Activated CD8-positive, alpha-beta T cell treated with anti-CD3 and anti-CD28 coated beads, Interleukin-2, amount 10 ng/mL, durations not matched to agents 7 days and 5 days (primary cell): ENCODE measurements at places on chromosomes 7 and 10.

DNA sequence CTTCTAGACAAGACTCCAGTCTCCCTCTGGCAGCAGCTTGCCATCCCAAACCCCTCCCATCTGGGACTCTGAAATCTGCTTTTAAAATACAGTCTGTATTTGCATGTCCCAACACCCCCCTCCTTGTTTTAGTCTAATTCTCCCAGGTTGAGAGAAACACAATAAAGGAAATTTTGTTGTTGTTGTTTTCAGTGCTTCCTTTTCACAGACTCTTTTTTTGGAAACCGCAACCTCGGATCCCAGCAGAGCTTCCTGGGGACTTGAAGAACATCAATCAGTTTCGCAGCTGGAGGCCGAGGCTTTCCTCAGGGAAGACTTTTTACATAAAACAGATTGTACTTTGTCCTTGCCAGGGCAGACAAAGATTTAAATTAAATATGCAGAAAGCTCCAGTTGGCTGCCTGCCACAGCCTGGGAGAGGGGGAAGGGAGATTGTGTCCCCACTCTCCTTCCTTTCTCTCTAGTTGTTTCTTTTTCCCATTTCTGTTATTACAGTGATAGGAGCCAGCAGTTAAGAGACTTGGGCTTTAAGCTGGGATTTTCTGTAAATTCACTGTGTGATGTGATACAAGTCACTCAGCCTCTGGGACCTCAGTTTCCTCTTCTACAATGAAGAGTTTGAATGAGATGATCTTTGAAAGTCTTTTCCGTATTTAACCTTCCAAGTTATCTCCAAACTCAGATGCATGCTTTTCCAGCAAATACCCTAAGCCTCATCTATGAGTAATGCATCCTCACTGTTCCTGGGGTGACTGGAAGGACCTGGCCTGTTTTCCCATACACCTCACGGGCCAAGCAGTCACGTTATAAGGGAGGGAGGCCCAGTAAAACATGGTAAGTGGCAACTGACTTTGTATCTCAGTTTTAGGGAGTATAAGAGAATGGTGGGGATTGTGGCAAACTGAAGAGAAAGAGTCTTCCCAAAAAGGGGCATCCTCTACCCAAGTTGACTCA is 192.3 kb downstream of the REEP3 start:
- DNase-seq, result no peak

DNA sequence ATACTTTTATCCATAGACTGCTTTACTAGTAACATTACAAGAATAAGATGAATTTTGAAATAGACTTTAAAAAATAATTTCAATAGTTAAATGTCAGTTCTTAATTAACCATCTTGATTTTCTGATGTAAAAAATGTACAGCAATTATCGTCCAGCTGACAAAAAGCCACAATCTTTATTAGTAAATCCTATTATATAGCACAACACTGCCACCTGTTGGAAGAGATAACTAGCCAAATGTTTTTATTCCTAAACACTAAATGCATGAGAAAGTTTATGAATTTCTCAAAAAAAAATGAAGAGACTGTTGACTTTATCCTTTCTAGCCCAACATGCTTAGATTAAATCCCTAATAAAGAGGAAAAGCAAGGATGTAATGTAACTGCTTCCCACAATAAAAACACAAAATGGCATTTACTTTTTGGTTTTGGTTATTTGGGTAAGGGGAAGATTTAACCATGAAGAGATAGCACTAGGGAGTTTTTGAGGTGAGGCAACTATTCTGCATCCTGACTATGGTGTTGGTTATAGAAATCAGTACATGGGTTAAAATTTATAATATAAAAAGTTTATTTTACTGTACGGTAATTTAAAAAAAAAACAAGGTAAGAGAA is 8.0 kb downstream of the COA1 start:
- DNase-seq, result no peak

DNA sequence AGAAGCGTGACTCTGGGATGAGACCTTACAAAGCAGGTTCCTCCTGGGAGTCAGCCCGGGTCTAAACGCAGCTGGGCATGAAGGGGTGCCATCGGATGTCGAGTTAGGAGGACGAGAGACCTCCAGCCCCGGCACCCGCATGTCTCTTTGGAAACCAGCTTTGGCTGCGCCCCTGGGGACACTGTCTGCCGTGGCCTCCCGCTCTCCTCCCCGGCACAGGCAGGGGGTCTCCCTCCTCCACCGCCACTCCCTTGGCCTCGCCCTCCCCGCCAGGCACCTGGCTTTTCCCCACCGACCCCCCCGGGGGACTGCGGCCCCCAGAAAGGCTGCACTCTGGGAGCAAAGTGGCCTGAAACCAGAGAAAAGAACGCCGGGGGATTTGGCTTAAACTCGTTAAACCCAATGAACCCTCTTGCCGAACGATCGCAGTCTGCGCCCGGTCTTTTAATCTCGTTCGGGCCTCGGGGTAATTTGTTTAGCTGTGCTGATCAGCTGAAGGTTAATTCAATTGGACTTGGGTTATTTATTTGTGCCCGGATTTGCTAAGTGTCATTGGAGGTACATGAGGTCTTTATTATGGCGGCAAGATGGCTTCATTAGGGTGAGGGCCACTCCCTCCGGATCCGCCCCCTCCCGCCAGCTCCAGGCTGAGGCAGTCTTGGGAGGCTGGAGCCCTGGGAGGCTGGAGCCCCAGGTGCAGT is 16.4 kb upstream of the PSMG3 start:
- no peak for DNase-seq

GRCh38 chr7:142516038-142516501 is 233.2 kb upstream of the PRSS1 start:
- peak; percentile 56 for DNase-seq
